DMS 273 treated with DMSO at 0.1 percent for 48 hours (cell line): ENCODE measurements at places on chromosomes 3 and 15.

DNA sequence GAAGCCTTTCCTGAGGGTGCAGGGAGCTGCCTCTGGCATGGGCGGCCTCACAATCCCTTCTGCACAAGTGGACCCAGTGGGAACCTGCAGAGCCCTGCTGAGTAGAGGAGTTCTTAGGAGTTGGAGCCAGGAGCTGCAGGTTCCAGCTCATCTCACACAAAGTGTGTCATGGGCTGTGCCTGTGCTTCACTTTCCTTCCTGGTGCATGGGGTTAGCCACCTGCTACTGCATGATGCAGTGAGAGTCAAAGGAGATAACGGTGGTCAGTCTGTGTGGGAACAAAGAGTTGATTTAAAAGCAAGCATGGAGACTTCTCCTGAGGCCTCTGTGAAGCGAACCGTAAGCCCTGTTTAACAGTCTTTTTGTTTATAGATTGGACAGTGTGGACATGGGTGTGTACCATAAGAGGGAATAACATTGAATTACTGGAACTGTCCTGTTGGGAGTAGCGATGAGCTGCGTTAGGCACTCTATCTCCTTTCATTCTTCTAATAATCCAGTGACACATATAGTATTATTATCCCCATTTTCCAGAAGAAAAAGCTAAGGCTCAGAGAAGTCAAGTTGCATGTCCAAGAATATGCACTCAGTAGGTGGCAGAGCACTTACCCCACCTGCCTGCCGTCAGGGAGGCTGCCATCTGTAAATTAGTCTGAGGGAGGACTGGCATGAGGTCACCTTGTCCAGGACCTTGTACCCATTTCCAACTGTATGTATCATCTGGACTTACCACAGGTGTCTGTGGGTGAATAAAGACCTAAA, 68.7 kb upstream of the PRR23C start:
- no peak for DNase-seq

- DNase-seq = peak; percentile 92
Observed at GRCh38 chr3:123653221-123653682, 68.4 kb upstream of the HACD2 start.

GRCh38 chr3:187994221-187995042, 159.5 kb upstream of the LPP start:
- no peak for DNase-seq

DNA sequence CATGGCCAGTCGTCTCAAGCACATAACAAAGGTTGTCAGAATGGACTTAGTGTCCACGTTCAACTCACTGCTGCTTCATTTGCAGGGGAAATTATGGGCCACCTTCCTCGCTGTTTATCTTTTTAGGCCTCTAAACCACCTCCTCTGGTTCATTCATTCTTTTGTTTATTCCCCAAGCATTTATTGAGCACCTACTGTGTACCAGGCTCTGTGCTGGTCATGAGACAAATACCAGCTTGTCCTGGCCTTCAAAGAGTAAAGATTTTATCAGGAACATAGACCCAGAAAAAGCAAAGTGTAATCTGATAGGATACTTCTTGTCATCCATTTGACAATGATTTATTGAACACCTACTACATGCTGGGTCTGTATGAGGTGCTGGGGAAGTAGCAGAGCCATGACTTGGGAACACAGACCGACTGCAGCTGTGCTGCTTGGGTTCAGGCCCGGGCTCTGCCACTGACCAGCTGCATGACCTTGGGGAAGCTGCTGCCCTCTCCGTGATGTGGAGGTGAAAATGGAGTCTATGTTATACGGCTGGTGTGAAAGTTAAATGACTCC, 63.4 kb upstream of the SLC6A6 start:
- no peak for DNase-seq

DNA sequence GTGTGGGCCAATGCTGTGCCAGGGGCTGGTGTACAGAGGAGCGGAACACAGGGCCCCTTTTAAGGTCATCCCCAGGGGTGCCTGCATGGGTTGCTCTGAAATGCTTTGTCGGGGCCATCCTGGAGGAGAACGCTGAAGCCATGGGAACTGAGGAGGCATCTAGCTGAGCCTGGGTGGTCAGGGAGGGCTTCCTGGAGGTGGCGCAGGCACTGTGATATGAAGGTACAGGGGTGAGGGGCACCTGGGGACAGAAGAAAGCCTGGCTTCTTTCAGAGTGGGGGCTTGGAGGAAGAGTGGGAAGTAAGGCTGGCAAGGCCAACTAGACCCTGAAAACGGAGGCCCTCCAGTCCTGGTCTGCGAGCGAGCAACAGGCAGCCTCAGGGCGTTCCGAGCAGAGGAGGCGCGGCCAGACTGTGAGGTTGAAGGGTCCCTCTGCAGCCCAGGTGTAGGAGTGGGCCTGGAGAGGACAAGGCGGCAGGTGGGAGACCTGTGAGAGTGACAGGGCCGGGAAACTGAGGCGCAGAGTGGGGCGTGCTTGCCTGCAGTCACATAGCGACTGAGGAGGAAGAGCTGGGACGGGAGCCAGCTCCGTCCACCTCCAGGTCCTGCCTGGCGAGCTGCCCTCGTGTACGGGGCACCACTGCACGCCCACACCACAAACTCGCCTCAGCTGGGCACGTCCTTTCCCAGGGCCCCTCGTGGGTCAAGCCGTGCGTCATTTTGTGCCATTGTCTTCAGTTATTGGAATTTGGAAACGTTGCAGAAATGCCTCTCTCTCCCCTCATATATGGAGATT, 4.1 kb downstream of the FBLN2 start:
- no peak for DNase-seq

DNA sequence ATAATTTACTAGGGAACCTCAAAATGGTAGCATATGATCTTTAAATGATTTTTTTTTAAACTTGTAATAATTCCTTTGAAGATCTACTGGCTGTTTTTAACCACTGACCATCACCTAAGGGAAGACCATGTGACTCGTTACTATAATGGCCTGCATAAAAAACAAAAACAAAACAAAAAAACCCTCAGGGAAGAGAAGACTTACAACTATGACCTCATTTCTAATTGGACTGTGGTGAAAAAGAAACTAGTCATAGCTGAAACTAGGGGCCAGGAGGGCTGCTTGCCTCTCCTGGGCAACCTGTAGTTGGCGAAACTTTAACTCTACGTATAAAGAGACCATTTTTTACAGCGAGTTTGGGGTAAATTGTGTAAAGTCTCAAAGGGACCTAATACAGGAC, 23.0 kb downstream of the PAQR9 start:
- no peak for DNase-seq

- DNase-seq = no peak
Observed at GRCh38 chr3:181713676-181714612, 2.2 kb downstream of the SOX2 start.

DNA sequence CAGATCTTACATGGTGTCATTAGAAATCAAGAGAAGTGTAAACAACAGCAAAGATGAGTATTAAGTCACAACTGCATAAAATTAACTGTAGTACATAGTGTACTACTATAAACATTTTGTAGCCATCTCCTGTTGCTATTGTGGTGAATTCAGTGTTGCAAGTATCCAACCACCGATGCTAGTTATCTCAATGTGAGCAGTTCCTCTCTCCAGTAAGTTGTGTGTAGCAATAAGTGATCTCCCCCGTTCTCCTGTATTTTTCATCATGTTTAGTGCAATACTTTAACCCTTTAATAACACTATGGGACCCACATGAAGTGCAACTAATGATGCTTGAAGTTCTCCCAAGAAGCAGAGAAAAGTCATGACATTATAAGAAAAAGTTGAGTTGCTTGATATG, 264.7 kb upstream of the KCNH8 start:
- DNase-seq = no peak

- no peak for DNase-seq
Observed at GRCh38 chr3:15794303-15794771, 3.4 kb downstream of the ANKRD28 start.

DNA sequence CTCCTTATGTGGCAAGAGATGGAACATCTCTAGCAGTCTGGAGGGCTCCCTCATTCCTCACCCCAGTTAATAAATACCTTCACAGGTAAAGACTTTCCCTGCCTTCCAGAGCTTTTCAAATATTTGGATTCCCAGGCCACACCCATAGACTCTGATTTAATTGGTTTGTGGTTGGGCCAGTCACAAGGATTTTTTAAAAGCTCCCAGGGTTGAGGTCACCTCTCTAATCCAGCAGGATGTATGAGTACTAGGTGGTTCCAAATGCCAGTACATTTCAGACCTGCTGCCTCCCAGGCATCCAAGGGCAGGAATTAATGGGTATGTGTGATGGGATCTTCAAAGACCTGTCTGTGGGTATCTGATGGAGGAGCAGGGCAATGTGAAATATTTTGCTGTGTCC, 312.8 kb downstream of the CLSTN2 start:
- no peak for DNase-seq

GRCh38 chr3:58299839-58300516, 6.1 kb upstream of the RPP14 start:
- DNase-seq = no peak

DNA sequence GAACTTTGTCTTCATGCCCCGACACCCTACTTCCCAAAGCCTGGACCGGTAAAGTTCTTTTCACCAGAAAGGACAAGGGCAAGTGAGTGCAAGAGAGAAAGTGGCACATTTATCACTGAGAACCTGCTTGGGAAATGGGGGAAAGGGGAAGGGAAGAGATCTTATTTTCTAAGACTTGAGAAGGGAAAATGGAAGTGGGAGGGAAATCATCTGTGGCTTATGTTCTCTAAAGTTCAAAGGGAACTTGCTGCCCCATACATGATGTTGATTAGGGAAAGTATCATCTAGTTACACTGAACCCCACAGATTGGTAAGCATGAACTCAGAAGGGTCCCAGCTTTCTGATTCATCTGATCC, 199.5 kb upstream of the LPP start:
- DNase-seq = no peak

- no peak for DNase-seq
Observed at GRCh38 chr3:177554895-177555759, 357.8 kb upstream of the TBL1XR1 start.
